ENCODE measurements at places on chromosomes 12 and 14.
A peak's percentile ranks its signal among the peaks of the same experiment; 100 is the strongest.

DNA sequence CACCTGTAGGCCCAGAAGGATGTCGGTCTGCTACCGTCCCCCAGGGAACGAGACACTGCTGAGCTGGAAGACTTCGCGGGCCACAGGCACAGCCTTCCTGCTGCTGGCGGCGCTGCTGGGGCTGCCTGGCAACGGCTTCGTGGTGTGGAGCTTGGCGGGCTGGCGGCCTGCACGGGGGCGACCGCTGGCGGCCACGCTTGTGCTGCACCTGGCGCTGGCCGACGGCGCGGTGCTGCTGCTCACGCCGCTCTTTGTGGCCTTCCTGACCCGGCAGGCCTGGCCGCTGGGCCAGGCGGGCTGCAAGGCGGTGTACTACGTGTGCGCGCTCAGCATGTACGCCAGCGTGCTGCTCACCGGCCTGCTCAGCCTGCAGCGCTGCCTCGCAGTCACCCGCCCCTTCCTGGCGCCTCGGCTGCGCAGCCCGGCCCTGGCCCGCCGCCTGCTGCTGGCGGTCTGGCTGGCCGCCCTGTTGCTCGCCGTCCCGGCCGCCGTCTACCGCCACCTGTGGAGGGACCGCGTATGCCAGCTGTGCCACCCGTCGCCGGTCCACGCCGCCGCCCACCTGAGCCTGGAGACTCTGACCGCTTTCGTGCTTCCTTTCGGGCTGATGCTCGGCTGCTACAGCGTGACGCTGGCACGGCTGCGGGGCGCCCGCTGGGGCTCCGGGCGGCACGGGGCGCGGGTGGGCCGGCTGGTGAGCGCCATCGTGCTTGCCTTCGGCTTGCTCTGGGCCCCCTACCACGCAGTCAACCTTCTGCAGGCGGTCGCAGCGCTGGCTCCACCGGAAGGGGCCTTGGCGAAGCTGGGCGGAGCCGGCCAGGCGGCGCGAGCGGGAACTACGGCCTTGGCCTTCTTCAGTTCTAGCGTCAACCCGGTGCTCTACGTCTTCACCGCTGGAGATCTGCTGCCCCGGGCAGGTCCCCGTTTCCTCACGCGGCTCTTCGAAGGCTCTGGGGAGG is at the start of gene LTB4R:
LTB4R (plus strand) TSS at position 857 of the 959 bp plus-strand sequence. CDS start 4,150 bp downstream, outside the sequence.
- peak; percentile 97 for DNase-seq

GRCh38 chr12:122130150-122130549 is 43.9 kb downstream of the IL31 start:
- DNase-seq = no peak

GRCh38 chr12:91627225-91627624 is 444.6 kb upstream of the DCN start:
- DNase-seq = no peak

GRCh38 chr12:79826267-79827128 is 108.4 kb downstream of the PPP1R12A start:
- DNase-seq = no peak

DNA sequence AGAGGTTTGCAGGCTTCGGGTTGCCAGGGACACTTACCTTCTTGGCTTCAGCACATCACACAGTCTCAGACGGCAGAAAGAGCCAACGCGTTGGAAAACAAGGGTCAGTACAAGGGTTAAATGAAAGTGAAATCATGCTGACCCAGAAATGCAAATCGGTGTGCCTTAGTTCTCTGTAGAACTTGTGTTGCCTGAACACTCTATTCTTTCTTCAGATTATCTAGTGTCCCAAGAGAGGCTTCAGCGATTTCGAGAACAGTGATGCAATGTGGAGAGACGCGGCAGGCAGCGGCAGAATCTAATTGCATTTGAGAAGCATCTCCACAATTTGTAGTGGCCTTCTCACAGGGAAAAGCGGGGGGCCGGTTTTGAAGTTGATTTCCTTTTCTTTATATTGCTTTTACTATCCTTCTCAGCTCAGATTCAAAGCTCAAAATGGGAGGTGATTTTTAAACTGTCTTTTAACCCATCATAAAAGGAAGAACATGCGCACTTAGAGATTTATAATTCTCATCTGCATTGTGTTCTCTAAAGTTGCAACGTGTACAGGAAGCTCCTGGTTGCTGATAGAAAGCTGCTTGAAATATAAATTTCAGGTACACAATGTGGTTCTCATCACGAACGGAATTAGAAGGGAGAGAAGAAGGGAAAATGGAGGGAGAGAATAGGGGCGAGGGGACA is 67.8 kb upstream of the EGLN3 start:
- DNase-seq = no peak

DNA sequence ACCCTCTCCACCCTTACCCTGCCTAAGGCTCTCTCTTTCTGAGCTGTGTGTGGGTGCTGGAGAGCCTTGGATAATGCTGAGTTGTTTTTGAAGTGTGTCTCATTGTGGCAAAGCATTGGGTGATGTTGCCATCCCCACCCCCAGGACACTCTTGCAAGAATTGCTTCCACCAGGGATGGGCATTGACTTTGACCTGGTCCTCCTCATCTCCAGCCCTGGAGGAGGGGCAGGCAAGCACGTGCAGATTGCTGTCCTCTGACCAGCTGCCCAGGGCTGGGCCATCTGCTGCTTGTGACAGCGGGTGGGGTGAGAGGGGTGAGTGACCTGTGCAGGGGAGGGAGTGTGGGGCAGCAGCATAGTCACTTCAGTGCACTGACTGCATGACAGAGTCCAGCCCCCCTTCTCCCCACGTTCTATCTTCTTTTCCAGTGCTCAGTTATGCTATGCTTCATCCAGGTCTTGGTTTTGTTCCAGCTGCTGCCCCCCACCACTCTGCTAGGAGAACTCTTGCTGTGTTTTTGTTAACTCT is 26.2 kb downstream of the SUSD6 start:
- peak; percentile 42 for DNase-seq

- DNase-seq = no peak
Observed at GRCh38 chr12:95573951-95574576, 22.8 kb upstream of the USP44 start.

DNA sequence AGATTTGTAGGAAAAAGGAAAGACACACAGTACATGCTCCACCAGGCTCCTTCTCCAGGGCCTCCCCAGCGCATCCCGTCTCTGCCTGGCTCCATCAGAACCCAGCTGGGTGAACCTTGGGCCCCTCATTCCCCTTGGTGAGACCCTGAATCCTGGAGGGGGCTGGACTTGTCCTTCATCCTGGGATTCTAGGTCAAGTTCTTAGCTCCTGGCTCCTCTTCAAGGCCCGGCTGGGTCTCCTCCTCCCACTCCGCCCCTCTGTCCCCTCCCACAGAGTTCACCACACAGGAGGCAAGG is 49.2 kb downstream of the PSMA6 start:
- DNase-seq = no peak

DNA sequence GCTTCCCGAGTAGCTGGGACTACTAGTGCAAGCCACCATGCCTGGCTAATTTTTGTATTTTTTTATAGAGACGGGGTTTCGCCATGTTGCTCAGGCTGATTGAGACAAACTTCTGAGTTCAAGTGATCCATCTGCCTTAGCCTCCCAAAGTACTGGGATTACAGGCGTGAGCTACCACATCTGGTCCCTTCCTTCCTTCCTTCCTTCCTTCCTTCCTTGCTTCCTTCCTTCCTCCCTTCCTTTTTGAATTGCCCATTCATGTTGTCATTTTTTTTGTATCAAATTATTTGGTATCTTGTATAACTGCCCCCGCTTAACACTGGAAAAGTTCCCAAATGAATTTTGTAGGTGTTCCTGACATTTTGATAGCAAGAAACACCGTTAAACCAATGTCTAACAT is 11.7 kb downstream of the RAD9B start:
- no peak for DNase-seq

GRCh38 chr12:20950248-20950647 is 139.7 kb downstream of the SLCO1B3 start:
- peak; percentile 14 for DNase-seq

GRCh38 chr14:75092698-75093097 is 23.3 kb downstream of the ZC2HC1C start:
- DNase-seq = no peak

GRCh38 chr14:33408291-33408690 is 469.6 kb downstream of the NPAS3 start:
- DNase-seq = no peak

Measured in NCI-H1417 (cell line).